ENCODE measurements at places on chromosomes 11 and 22.

DNA sequence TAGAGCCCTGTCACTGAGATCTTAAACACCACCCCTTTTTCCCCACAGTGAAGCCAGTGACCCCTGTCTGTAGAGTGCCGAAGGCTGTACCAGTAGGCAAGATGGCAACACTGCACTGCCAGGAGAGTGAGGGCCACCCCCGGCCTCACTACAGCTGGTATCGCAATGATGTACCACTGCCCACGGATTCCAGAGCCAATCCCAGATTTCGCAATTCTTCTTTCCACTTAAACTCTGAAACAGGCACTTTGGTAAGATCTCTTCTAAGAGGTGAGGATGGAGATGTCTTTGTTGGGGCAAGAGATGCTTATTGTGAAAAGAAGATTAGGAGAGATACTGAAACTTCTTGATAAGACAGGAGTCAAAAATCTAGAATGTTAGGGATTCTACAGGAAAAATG, 75.9 kb downstream of the JAM3 start:
- no peak for DNase-seq

- DNase-seq, result no peak
These were observed 335.7 kb upstream of the NARS2 start for GRCh38 chr11:78910322-78910721.

DNA sequence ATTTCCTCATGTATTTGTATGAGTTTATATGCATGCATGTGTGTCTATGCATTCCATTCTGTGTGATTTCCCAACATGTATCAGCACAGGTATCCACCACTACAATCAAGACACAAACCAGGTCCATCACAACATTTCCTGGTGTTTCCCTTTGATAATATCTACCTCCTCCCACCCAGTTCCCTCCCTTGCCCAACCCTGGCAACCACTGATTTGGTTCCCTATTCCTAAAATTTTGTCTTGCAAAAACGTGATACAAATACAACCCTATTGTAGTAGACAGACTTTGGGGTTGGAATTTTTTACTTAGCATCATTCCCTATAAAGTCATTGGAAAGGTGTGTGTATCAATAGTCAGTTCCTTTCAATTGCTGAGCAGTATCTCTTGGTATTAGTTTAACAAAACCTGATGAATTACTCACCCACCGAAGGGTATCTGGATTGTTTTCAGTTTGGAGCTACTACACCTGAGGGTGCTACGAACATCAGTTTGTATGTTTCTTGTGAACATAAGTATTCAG, 51.8 kb upstream of the IGLL5 start:
- DNase-seq, result no peak

DNA sequence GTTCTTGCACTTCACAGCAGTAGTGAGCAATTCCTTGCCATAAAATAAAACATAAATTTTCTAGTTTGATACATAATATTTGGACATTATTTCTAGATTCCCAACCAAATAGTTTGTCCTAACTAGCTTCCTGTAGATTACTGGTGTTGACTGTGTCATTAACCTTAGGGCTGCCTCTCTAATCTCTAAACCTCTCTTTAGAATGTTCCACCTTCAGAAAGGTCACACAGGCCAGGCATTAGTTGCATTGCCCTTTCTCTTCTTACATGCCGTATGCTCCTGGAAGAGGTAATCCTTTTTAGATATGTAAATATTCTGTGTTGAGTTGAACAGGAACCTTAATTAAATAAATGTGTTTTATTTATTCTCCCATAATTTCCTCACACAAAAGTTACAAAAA, 904.9 kb upstream of the CNTN5 start:
- no peak for DNase-seq

- DNase-seq, result no peak
These were observed 73.3 kb downstream of the PRSS23 start for GRCh38 chr11:86873573-86874083.

GRCh38 chr11:79049741-79050179, 391.1 kb downstream of the TENM4 start:
- no peak for DNase-seq

DNA sequence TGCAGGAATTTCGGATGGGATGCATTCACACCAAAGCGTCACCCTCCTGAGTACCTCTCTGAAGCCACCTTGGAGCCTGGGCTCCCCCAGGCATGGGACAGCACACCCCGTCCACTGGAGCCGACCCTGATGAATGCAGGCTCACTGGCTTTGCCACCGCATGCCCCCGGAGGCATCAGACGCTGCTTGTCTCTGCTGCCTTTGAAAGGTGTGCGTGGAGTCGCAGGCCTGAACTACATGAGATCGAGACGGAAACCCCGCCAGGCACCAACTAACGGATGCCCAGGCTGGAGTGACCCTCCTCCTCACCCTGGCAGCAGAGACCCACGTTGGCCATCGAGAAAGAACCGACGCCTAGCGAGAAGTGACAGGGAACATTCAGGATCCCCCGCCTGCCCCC, 22.5 kb downstream of the KRTAP5-5 start:
- no peak for DNase-seq

DNA sequence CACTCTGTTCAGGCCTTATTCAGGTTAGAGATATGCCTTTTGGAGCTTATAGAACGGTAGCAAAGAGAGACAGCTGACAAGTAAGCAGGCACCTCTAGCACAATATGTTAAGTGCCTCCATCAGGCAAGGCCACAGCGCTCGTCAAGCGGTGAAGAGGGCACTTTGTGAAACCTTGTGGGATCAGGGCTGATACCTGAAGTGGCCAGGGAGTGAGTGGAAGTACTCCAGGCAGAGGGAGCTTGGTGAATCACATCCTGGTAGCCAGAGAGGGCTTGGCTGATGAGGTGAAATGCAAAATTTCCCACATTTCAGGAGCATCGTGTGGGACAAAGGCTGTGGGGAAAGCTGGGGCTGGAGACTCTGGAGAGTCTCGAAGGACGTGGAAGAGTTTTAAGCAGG, 87.4 kb downstream of the PKNOX2 start:
- no peak for DNase-seq

GRCh38 chr22:35834061-35834460, 116.4 kb downstream of the APOL5 start:
- DNase-seq, result no peak

DNA sequence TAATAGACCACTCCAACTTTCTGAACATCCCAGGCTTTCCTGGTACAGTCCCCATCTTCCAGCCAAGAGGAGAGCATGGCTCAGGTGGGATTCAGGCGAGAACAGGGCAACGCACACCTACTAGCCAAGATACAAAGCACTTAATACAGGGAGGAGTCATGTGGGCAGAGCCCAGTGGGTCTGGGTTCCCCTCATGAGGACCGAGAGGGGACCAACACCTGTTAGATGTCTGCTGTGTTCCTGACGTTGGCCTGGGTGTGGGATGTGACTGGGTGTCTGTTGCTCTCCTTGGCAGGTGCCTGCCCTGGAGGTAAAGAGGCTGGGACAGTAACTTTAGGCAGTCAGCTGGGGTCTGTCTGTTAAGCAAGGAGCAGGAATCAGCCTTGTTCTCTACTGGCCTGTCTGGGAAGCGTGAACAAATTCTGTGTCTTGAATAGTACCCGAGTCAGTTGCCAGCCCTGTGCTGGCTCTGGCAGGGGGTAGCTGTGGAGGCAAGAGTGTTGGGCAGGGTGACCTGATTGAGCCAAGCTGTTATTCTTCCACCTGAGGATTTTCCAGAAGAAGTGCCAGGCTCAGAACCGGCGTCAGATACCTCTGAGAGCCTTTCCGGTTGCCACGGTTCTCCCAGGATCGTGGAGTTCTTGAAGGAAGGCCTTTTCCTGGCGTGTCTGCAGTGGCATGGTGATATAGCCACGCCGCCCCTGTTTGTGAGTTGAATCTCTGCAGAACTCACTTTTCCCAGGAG, 56.3 kb downstream of the BCR start:
- no peak for DNase-seq

DNA sequence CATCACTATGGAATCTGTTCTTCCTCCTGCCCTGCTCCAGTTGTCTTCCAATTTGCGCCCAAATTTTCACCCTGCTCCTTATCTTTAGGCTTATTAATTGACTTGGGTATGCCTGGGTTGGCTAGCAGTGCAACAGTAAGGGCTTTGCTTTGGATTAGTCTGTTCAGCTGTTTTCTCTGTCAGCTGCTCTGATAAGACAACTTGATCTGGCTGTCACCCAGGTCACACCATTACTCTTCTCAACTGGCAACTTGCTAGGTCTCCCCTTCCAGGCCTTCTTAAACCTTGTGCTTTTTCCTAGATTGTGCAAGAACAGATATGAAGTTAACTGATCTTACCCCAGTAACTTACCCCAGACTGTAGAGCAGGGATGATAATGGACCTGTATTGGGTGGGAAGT, 357.8 kb upstream of the LARGE1 start:
- DNase-seq, result no peak

DNA sequence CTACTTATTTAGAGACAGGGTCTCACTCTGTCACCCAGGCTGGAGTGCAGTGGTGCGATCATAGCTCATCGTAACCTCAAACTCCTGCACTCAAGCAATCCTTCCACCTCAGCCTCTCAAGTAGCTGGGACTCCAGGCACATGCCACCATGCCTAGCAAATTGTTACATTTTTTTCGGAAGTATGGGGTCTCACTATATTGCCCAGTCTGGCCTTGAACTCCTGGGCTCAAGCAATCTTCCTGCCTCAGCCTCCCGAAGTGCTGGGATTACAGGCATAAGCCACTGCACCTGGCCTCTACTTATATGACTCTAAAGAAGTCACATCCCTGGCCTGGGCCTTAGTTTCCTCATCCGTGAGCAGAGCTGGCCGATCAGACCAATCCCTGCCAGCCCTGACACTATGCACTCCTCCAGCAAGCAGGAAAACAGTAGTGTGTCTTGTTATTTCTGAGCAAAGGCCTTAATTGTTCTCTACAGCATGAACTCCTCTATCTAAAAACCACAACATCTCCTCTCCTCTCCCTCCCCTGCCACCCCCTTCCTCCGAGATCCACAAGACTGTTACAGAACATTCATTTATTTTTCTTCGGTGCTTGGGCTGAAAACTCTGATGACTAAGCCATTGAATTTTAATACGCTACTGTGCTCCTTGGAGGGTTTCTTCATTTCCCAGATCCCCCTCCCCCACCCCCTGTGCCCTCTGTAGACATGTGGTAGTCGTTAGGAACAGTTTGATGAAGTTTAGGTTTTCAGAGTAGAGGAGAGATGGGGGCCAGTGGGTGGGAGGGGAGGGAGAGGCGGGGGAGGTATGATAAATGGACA, 91.5 kb downstream of the ABTB2 start:
- no peak for DNase-seq
